ENCODE measurements at places on chromosomes 3 and 15.
A peak's percentile ranks its signal among the peaks of the same experiment; 100 is the strongest.

DNA sequence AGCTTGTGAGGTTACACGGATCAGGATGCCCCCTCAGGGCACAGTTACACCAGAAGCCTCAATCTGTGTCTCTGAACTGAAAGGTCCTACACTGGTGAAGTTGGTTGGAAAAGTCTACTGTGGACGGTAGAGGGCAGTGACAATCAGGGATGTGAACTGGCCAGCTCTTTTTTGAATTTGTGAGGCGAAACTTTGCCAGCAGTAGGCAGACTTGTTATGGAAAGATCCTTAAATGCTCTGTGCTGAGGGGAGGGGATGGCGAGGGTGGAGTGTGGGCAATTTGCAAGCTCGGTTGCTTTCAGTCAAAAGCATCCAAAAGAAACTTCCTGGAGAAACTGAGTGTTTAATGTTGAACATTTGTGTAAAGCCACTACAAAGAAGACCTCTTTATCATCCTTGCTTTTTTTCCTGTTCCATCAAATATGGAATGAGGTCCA, 127.4 kb upstream of the ABHD17C start:
- DNase-seq: no peak

DNA sequence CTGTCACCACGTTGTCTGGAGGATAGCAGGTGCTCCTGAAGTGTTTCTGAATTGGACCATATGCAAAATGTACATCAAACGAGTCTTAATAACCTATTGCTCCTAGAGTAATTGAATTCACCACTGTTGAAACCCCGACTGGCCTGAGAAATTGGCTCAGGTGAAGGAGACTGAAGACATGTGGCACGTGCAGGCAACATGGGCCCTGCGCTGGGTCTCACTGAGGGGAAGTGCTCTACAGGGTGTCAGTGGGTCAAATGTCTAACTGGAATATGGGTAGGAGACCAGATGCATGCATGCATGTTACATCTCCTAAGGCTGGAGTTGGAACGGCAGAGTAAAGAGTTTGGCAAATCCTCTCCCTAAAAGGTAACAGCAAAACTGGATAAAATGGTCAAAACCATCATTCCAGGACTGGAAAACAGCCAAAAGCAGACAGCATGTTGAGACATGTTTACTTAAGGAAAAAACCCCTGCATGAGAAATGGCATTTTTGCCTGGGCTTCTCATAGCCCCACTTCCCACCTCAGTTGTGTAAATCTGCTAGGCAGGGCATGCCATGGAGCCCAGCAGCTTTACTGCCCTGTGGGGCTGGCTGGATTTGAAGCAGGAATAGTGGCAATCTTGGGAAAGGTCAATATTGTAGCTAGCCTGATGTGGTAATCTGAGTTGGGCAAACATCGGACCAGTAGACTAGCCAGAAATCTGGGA, 131.3 kb downstream of the TJP1 start:
- no peak for DNase-seq

- no peak for DNase-seq
Observed at GRCh38 chr3:2920103-2920502, 190.1 kb downstream of the IL5RA start.

GRCh38 chr3:197578376-197578775, 22.6 kb upstream of the BDH1 start:
- DNase-seq: no peak

- no peak for DNase-seq
Observed at GRCh38 chr3:120364821-120365220, 15.7 kb upstream of the LRRC58 start.

DNA sequence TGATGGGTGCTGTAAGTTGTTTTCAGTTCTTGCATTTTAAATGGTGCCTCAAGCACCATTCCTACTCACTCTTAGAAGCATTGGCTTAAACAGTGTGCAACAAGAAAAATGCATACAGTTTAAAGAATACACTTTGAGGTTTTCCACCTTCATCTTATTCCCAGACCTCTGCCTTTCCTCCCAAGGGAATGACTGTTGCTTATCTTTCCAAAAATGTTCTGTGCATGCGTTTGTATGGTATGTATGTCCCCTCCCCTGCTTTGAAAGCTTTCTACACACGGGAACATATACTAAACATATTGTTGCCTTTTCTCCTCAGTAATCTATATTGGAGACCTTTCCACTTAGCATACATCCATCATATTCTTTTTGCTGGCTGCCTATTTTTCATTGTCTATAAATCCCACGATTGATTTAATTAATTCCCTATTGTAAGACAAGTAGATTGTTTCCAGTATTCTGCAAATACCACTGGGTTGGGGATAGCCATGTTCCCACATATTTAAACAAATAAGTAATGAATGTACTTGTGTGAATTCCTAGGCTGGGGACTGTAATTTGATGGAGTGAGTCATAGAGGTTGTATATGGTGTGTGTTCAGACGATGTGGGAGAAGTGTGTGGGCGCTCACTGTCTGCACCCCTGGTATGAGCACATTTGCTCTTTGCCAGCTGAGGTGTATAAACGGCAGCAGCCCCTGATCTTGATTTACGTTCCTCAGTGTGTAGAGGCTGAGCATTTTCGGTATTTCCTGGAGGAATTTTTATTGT, 5.8 kb downstream of the TRAK1 start:
- peak; percentile 51 for DNase-seq

DNA sequence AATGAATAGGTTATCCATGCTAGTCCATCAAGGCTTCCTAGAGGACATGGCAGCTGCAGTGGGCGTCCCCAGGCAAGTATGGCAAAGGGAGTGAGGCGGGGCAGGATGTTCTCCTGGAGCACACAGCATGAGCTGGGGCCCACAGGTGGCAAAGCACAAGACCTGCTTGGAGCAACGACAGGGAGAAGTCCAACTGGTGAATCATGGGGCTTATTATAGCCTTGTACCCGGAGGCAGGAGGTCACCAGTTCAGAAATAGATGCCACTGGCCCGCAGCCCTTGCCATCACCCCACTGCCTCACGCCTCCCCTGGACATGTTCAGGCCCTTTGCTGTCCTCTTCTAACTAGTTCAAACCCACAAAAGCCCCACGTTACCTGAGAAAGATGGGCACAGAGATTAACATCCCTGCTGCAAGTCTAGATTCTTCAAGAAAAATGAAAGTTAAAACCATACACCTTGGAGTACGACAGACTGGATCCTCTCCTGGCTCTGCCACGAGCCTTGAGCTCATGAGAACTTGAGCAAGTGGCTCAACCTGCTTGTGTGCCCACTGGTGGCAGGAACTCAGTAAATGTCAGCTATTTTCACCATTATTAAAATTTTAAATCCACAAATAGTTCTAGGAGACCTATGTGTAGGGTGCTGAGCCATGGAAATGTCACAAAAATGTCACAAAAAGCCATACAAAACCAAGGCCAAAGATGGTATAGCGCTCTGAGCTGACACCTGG, 1.8 kb upstream of the SRGAP3 start:
- DNase-seq: no peak

DNA sequence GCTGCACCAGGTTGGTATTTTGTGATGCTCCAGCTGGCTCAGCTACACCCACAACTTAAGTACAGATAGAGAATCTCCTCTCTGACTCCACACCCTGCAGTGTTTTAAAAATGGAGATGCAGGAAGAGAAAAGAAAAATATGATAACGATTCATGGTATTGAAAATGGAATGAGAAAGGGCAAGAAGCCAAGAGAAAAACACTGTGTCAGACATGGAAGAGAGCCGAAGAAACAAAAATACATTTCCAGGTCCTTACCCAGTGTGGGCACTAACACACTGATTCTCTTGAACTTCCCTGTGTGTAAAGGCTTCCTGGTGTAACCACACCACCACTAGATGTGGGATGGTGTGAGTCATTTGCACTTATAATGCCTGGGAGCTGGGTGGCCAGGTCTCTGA, 93.1 kb downstream of the GMPS start:
- DNase-seq: no peak

- DNase-seq: no peak
Observed at GRCh38 chr3:54596087-54596486, 331.8 kb downstream of the LRTM1 start.

DNA sequence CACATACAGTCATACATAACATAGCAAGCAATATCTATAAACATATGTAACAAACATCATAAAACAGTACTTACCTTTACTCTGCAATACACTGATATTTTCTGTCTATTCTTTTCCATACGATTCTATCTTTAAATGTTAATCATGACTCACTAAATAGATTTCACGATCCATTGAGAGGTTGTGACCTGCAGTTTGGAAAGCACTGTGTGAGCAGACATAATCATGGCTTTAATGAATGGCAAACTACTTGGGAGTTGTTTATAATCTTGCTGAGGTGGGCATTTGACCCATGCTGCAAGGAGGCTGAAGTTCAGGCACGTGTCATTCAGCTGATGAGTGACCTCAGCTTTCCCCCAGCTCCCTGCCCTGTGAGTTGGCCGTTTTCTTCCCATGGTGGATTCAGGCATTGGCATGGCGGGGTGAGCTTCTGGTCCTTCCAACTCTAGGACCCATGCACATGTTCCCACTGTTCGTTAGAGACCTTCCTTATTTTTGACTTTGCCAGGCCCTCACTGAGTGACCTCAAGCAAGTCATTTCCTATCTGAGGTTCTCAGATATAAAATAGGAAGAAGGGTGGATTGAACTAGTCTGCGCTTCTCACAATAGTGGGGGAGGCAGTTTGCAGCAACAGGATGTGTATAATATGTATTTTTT, 41.7 kb downstream of the PAQR5 start:
- DNase-seq: no peak

GRCh38 chr15:45126535-45127158, 3.0 kb downstream of the DUOXA1 start:
- peak; percentile 50 for DNase-seq

- no peak for DNase-seq
Observed at GRCh38 chr3:126887686-126888085, 95.2 kb upstream of the PLXNA1 start.

DNA sequence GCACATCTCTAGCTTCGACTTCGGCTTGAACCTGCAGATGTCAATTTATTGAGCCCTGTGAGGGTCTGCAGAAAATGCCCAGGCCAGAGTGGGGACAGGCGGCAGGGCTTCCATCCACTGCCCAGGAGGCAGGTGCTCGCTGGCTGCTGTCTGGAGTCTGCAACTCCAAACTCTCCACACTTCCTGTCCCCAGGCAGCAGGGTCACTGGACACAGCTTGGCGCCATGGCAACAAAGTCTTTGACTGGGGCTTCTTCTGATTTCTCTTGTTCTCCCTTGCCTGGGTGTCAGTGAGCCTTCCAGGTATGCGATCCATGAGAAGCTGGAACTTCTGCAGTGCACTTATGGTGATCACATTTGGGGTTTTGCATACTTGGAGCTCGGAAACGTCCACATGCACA, 33.5 kb downstream of the SV2B start:
- no peak for DNase-seq

DNA sequence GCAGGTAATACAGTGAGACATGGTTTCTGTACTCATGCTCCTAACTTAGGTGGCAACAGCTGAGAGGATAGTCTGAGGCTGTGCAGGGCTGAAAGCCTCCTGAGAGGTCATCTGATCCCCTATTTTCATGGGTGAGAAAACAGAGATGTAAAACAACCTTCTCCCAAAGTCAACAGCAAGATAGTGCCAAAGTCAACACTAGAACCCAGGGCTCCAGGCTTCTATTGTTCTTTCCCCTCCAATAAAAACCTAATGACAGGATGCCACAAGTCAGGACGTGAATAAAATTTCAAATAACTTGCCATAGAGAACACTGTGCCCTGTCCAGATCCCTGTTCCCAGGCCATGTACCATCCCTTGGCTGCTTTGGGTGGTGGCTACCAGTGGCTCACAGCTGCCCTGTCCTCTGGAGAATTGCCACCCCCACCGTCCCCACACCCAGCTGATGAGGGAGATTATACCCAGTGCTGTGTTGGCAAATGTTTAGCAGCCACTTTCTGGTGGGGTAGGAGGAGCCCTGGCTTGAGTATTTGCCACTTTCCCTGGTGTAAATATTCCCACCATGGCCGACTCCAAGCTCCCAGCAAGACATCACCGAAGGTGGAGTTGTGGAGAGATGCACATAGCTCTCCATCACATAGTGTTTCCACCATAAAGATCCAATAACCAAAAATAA, 54.8 kb downstream of the SRGAP3 start:
- DNase-seq: no peak

GRCh38 chr3:11452885-11453847, 181.0 kb downstream of the ATG7 start:
- DNase-seq: no peak

DNA sequence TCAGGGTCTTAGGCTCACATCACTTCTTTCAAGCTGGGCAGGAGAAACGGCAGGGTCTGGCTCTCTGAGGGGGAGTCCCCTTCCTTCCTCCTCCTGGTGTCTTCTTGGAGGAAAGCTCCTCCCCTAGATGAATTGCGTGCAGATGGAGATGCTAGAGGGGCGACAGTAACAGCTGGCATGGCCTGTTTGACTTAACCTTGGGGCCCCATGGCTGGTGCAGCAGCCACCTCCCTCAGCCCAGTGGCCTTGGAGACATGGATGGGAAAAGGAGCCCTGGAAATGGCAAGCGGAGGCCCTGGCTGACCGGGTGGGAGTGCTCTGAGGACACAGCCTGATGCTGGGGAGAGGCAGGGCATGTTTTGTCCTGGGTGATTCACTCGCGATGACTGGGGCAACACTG, 20.2 kb downstream of the PAK6 start:
- DNase-seq: no peak

GRCh38 chr15:71806452-71806931, 3.9 kb upstream of the NR2E3 start:
- DNase-seq: no peak

GRCh38 chr3:133448478-133449122, 48.7 kb downstream of the BFSP2 start:
- peak; percentile 36 for DNase-seq

DNA sequence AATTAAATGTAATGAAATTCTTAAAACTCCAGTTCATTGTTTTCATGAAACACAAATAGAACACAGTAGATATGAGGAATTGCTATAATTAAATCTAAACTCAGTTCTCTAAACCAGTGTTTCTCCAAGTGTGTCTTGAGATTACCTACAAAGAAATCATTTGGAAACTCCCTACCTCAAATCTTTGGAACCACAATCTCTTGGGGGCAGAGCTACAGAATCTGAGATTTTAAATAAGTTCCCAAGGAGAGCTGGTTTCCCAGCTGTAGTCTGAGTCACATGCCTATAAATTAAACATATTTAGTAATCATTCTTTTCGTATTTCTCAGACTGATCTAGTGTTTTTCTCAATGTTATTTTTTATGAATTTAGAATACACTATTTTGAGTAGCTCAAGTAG, 17.0 kb upstream of the ACTC1 start:
- DNase-seq: no peak

DNA sequence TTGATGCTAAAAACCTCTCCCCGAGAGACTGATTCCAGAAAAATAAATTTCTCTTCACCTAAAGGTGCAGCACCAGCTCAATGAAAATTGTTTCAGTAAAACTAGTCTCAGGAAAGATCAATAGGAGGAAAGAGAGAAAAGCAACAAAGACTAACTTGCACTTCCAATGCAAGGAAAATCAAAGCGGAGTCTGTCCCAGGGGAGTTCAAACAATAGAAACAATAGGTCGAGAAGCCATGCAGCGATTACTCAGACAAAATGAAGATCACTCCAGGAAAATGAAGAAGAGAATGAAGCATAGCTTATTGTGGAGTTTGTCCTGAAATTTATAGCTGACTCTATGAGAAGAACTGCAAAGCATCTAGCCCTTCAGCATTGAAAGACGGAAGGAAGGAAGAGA, 105.1 kb upstream of the FRMD4B start:
- no peak for DNase-seq

- DNase-seq: no peak
Observed at GRCh38 chr3:78970656-78971055, 797.1 kb downstream of the ROBO1 start.
